ENCODE measurements at places on chromosomes 4 and X.

DNA sequence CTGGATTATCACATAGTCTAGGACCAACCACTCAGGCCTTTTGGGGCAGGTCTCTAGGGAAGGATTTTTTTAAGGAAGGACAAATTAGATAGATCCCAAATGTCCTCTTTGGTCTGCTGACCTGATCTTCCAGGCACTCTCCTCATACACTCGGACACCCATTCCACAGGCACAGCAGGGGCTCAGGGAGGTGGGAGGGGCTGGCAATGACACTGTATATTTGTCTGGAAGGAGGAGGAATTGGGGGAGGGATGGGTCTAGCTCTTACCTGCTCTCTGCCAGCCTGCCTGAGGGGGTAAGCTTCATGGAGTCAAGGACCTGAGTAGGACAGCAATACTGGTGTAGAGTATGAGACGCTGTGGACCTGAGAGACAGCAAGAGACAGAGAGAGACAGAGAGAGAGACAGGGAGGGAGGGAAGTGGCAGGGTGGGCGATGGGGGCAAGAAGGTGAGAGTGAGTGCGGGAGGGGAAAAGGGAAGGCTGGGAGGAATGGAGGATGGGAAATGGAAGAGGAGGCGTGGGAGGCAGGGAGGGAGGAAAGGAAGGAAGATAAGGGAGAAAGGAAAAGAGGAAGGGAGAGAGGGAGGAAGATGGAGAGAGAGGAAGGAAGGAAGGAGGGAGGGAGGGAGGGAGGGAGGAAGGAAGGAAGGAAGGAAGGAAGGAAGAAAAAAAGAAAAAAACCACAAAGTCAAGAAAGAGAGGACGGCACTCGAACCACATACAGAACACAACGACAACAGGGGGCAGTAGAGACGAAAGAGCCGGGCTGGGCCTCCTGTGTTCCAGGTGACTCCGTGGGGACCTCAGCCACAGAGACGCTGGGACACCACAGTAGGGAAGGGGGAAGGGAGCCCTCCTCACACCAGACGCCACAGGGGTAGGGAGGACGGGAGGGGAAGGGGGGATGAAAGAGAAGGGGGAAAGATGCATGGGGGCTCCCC is 1.8 kb downstream of the IQSEC2 start:
- DNase-seq = no peak

DNA sequence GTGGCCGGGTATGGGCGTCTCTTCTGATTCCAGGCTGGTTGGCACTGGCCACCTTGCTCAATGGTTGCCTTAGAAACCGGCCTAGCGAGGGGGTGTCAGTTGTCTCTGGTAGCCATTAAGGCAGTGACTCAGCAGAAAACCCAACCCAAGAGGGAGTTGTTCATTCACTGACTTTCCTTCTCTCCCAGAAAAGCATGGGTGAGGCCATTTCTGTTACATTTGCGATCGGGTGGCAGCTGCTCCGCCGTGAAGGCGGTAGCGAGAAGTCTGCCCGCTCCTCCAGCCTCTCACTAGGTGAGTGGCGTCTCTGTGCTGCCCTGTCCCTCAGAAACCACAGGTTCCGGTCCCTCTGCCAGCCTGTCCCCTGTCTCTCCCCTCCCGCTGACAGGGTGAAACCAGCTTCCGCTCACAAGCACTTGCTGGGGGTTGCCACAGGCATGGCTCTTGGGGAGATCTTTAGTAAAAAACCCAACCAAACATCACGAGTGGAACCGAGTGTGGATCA is 17.4 kb downstream of the IRAK1 start:
- no peak for DNase-seq

- no peak for DNase-seq
Measured at GRCh38 chrX:71515038-71515396, 17.9 kb upstream of the OGT start.

GRCh38 chr4:37648084-37648817 is 37.9 kb downstream of the RELL1 start:
- no peak for DNase-seq

- DNase-seq = no peak
Measured at GRCh38 chr4:91118597-91118996, 991.4 kb downstream of the CCSER1 start.

DNA sequence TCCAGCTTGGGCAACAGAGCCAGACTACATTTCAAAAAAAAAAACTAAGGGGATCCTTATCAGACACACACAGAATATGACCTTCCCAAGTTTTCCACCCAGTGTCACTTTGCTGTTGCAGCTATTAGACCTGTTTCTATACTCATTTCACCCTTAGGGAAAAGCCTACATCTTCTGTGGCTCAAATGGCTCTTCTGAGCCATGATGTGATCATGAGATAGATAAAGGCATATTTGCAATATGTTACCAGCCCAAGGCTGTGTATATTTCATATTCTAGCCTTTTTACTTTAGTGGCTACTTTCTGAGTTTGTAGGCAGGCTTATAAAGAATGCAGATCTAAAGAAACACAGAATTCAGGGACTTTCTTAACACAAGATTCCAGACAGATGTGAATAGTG is 19.3 kb downstream of the RS1 start:
- no peak for DNase-seq

DNA sequence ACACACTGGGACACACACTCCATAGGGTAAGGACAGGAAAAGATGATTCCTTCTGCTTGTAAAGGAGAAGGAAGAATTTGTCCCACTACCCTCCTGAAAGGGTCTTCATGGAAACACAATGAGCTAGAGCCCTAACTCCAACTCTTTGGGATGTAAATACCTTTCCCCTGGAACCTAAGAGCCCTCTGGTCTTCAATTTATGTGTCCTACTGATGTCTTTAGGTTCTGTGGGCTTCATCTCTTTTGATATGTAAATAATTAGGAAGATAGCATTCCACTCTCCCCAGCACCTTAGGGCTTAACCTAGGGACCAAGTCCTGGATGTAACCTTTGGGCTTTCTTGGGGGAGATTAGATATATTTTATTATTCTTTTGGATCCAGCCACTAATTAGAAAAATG is 38.3 kb downstream of the PF4 start:
- DNase-seq = no peak

GRCh38 chrX:10233173-10233572 is 76.4 kb downstream of the CLCN4 start:
- DNase-seq = no peak

DNA sequence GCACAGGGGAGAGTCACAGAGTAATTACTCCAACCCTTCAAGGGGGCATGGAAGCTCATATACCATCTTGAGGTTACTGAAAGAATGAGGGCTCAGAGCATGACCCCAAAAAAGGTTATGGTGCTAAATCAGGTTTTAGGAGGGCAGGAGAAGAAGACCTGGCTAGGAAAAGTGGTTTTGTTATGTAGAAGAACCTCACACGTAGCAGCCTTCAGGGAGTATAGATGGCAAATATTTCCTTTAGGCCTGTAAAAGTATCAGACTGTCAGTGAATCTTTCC is 102.0 kb upstream of the PDE5A start:
- DNase-seq = no peak

GRCh38 chrX:9832811-9833210 is 46.6 kb downstream of the SHROOM2 start:
- no peak for DNase-seq

DNA sequence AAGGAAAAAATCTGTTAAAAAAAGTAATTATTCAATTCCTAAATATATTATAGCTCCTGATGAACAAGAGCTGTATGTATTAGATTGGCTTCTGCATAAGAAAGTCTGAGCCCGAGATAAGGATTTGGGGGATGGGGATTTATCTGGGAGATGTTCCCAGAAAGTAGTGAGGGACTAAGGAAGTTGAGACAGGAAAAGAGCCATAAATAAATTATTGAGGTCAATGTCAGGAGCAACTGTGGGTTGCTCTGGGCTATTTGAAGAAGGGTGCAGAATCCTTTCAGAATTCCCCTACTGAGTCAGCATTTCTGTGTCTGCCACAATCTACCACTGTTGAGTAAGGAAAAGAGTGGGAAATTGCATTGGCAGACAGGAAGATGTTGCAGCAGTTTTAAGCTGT is 3.1 kb upstream of the TDO2 start:
- DNase-seq = no peak

GRCh38 chr4:100511896-100512295 is 5.9 kb downstream of the EMCN start:
- no peak for DNase-seq

DNA sequence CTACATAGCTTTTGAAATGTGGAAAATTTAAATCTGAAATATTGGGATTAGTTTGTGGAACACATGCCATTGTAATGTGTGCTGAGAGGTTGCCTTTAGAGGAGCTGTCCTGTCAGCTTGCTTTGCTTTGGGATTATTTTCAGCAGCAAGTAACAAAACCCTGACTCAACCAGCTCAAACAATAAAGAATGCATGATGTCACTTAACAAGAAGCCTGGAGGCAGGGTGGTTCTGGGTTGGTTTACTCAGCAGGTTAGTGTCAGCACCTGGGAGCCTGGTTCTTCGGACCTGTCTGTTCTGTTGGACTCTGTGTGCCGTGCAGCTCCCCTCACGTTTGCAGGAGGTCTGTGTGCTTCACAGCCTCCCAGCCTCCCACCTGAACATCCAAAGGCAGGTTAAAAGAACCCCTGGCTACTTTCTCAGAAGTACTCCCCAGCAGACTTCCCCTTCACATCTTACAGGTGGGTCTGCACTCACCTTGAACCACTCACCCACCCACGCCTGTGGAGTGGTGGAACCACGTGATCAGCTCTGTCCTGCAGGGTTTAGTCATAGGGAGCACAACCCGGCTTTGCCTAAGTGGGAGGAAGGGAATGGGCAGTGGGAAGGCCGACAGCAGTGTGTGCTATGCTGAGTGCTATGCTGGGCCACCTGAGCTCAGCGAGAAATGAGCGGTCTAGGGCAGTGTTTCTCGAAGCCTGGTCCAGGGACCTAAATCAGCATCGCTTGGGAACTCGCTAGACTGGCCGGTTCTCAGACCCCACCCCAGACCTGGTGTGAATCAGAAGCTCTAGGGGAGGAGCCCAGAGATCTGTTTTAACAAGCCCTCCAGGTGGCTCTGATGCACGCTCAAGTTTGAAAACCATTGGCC is 20.4 kb downstream of the TMEM131L start:
- no peak for DNase-seq

DNA sequence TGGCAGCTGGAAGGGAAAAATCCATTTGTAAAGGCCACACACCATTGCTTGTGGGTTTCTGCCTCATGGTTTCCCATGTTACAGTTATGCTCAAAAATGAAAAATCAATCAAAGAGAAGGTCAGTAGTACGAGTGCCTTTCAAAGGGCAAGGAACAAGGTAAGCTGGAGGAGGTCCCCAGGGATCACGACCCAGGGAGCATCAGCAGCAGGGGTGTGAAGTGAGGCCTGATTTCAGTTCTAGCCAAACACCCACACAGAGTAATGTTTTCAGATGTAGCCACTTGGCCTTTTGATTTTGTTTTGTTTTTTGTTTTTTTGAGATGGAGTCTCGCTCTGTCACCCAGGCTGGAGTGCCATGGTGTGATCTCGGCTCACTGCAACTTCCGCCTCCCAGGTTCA is 69.4 kb upstream of the AFAP1 start:
- DNase-seq = no peak

DNA sequence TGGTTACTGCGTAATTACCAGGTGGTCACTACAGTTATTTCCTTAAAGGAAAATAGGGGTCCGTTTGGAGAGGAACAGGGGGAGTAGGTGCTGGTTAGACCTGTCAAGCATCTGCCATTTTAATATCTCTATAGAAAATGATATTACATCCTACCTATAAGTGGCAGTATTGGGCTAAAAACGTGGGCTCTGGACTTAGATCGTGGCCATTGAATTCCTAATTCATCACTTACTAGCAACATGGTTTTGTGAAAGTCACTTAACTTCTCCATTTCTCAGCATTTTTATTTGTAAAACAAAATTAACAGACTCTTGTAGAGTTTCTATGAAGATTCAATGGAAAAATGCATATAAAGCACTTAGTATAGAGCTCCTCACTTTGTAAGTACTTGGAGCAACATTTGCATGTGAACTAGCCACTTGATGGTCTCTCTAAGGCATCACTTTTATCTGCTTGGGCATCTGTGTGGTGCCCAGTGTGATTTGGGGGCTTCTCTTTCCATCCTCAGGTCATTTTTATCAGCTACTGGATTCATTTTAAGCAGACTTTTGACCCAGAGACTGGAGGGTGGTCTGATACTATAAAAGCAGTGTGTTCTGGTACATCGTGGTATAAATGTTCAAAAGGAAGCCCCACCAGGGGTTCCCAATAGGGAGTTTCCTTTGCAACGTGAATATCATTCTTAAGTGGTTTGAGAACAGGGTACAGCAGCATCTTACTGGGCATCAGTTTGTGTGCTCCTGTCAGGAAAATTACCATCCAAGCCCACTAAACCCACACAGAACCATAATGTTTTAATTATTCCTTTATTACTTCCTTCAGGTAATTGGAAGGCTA is 42.7 kb upstream of the RASSF6 start:
- DNase-seq = no peak

DNA sequence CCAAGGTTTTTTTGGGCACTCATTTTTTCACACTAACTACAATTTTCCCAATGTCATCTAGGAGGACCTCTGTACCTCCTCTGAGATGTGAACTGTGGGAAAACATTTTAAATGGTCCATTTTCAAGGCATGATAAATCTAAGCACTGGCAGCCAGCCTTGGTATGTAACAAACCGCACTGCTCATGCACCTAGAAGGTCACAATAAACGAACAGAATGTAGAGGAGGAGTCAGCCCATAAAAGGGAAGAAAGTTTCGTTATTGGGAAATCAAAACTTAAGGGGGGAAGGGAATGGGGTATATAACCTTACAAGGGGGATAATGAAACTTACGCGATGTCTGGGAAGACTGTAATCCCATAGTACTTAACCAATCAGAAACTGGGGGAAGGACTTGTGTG is 16.4 kb downstream of the COX18 start:
- no peak for DNase-seq

GRCh38 chrX:119118780-119119395 is 8.7 kb downstream of the KIAA1210 start:
- peak; percentile 17 for DNase-seq

GRCh38 chrX:98371994-98372393 is 1488.3 kb downstream of the RPA4 start:
- DNase-seq = no peak

- no peak for DNase-seq
Measured at GRCh38 chr4:124806403-124806802, 93.9 kb upstream of the ANKRD50 start.

- no peak for DNase-seq
Measured at GRCh38 chr4:87523307-87523706, 5.9 kb downstream of the SPARCL1 start.

DNA sequence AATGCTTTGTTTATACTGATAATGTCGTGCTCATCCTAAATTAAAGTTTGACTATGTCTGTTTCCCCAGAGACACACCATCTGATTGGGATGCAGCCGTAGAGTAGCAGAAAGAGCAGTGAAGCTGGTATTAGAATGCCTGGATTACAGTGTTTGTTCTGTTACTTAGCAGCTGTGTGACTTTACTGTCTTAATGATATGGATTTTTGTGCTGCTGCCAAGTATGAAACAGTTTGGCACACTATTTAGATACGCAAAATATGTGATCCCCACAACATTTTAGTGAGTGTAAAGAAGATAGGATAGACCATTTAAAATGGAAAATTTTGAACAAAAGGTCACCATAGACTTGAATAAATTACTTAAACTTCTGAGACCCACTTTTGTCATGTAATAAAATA is 1.2 kb upstream of the CHIC1 start:
- DNase-seq = no peak
